Cortex of kidney (tissue), 1 donor: ENCODE measurements at places on chromosomes 13 and 19.

DNA sequence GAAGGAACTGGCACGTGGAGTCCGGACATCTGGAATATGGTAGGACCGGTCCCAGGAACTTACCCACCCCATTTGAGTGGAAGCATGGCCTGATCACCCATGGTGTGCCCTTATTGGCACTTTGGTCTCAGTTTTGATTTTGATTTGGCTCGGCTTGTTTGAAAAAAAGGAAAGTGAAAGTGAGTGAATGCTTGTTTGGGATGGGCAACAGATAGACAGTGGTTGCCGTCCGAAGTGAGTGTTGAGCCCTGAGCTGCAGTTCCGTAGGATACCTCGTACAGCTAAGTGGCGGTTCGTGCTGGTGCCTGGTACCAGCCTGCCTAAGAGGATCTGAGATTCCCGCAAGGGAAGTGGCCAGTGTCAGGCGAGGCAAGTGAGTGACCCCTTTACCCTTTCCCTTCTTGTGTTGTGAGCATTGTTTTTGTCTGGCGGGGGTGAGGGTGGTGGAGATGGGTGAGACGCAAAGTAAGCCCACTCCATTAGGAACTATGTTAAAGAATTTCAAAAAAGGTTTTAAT is 605.8 kb downstream of the UQCRFS1 start:
- DNase-seq = no peak

DNA sequence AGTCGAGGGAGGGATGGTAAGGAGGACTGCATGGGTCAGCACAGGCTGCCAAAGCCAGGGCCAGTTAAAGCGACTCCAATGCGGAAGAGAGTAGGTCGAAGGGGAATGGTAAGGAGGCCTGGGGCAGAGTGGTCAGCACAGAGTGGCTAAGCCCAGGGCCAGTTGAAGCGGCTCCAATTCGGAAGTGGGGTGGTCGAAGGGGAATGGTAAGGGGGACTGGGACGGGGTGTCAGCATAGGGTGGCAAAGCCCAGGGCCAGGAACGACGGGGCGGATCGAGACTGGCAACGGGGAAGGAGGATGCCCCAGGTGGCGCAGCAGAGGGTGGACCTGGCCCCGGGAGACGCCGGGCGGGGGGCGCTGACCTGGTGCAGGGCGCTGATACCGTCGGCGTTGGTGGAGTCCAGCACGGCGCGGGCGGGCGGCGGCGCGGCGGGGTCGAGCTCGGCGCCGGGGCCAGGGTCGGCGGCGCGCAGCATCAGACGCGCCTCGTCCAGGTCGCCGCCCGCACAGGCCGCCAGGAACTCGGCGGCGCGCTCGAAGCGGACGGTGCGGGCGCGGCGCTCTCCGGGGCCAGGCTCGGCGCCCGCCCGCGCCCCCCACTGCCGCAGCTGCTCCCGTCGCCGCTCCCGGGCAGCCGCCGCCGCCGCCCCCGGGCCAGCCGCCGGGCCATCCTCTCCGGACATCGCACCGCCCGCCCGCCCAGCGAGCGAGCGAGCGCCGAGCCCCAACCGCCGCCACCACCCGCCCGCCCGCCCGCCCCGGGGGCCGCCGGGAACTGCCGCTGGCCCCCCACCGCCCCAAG is at the start of gene PPP1R12C:
Gene PPP1R12C, minus strand, starts transcription at position 779 of the 804 bp plus-strand sequence. Its CDS starts 94 bp downstream, at position 685.
- DNase-seq = no peak

GRCh38 chr19:13976446-13976845 is 24.1 kb downstream of the DCAF15 start:
- DNase-seq = no peak

DNA sequence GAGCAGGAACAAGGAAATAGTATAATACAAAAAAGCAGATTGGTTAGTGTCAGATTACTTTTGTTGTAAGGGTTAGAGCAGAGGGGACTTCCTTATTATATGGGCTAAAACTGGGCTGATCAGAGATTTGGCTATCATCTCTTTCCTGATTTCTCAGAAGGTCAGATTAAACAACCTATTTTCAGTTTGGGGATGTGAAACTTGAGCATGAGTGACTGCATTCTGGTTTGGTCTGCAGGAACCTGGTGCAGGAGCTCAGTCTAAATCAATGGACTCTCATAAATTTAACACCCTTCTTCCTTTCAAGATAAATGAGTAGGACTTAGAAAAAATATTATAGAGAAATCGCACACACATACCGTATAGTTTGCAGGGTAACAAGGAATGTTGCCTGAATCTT is 12.9 kb upstream of the RFXAP start:
- no peak for DNase-seq

DNA sequence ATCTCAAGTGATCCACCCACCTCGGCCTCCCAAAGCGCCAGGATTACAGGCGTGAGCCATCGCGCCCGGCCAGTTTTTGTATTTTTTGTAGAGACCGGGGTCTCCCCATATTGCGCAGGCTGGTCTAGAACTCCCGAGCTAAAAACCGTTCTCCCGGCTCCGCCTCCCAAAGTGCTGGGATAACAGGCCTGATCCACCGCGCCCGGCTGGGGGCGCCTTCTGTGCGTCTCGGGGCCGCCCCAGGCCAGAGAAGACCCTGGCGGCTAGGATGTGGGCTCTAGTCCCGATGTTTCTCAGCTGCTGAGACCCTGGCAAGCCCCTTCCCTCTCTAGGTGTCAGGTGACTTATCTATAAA is 3.6 kb downstream of the ARHGAP45 start:
- no peak for DNase-seq

GRCh38 chr19:1665565-1666047 is 13.2 kb upstream of the TCF3 start:
- no peak for DNase-seq

DNA sequence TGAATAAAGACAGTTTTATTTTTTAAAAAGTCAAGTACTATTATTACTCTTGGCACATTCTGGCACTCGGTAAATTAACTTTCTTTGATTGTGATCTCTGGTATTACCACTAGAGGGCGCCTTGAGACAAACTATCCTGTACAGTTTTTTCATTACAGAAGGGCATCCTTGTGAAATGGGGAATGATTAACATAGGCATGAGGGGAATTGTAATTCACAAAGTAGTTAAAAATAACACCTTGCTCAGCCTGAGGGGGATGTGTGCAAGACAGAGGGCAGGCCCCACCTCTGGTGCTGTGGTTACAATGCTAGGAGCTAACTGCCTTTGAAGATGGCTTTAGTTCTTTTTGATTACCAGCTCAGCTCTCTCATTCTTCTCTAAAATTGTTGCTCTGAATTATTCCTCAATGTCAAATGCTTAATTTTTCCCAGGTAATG is 24.2 kb upstream of the C1QTNF9B start:
- no peak for DNase-seq

GRCh38 chr19:10379880-10380312 is 476 bp downstream of the TYK2 start:
- DNase-seq = no peak

DNA sequence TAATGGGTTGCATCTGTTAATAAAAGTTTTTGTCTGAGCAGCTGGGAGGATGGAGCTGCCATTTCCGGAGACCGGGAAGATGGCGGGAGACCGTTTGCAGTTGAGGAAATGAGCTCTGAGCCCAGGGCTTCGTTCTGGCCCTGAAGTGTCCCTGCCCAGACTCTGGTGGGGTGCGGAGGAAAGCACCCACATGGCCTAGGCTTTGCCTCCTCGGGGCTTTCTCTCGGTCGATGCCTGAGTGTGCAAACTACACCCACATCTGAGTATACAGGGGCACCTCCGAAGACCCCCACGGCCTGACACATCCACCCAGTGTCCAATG is 15.6 kb upstream of the NANOS3 start:
- DNase-seq = no peak

GRCh38 chr19:12838886-12839756 is 806 bp downstream of the MAST1 start:
- no peak for DNase-seq

DNA sequence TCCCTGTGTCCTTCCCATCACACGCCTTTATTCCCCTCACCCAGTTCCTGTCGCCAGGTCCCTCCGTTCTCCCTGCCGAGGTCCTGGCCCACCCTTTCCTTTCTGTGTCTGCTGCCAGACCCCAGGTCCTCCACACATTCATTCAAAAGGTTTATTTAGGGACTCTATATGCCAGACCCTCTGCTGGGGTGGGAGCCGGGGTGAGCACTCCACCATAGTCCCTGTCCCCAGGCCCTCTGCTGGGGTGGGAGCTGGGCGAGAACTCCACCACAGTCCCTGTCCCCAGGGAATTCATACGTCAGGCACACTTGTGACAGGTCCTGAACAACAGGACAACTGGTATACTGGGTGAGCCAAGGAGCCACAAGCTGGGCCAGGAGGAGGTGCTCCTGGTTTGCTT is 34.4 kb upstream of the TUBGCP3 start:
- no peak for DNase-seq

DNA sequence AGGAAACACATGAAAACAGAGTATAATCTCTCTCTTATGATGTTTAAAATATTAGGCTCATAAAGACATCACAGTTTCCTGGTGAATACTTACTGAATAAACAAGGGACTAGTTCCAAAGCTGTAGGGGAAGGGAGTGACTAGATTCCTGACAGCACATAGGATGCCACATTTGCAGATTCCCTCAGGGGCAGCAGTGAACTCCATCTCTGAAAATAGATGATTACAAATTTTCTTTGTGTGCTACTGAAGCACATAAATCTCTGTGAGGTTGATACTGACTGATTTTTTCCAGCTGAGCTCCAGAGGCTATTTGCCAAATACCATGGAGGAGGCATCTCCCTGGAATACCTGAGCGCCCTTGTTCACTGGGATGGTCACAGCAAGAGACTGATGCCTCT is 77.3 kb downstream of the FGF9 start:
- no peak for DNase-seq

- no peak for DNase-seq
Measured at GRCh38 chr13:66506979-66507378, 723.2 kb downstream of the PCDH9 start.

DNA sequence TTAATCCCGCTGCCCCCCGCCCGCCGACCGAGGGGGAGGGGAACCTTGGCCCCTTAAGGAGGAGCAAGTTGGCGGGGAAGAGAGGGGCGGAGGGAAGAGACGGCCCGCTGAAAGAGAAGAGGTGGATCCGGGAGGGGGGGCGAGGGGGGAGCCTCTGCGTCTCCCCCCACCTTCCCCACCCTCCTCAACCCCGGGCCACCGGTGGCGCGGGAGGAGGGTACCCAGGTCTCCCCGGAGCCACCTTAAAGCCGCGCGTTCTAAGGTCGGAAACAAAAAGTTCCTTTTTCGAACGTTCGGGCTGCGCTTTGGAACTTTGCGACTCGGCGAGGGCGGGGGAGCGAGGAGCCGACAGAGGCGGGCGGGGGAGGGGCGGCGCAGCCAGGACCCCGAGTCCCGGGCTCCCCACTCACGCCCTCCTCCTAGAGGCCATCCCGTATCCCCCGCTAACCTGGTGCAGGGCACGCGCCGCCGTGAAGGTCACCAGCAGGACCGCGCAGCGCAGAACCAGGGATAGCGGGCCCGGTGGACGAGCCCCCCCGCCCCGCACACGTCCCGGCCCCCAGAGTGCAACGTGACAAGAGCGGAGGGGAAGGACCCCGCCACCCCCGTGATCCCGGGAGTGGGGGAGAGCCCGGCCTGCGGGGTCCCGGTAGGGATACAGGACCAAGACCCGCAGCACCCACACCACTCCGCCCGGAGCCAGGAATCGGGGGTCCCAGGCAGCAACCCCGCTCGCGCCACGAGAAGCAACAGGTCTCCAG is 659 bp downstream of the ERF start:
- no peak for DNase-seq

- DNase-seq = no peak
Measured at GRCh38 chr13:75870397-75870903, 234.3 kb downstream of the LMO7 start.

DNA sequence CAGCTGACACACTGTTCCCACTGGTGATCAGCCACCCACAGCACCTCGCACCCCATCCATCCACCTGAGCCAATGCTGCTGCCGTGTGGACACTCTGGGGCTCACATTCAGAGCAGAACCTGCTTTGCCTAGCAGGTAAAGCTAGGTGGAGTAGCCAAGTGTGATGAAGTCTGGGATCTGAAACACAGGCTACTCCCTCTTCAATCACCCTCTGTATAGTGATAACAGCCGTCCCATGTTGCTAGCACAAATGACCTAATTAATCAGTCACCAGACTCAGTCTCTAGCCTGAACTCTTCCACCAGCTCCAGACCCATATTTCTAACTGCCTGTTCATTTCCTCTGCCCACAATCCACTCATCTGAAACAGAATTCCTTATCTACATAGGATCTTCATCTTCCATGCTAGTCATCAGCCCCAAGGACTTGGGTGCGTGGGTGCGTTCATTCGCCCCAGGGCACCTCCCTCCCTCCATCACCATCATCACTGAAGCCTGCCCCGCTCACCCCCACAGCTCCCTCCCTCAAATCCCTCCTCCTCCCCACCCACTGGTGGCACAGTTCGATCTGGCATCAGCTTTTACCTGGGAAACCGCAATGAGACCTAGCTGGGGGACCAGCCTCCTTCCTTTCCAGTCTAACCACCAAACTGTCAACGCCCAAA is 19.8 kb downstream of the STK24 start:
- no peak for DNase-seq

DNA sequence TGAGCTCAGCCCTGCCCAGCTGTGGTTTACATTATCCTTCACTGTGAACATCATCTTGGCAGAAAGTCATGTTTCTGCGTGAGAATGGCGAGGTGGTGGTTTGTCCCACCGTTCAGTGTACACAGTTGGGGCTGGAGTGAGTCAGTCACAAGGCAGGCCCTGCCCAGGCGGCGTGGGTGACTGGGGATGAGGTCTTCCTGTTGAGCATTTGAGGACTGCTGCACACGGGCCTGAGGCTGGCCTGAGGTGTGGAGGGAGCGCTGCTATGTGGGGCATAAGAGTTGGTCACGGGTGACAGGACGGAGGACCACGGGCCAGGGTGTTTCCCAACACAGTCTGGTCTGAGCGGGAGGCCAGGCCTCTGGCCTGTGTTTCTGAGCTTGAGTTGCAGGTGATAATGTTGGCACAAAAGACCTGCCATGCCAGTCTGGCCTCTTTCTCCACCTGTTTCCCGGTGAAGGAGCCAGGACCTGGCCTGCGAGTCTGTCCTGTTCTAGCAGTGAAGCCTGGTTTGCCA is 13.4 kb upstream of the C19orf33 start:
- no peak for DNase-seq

- DNase-seq = no peak
Measured at GRCh38 chr13:20411638-20412342, 113.9 kb downstream of the CRYL1 start.

- DNase-seq = no peak
Measured at GRCh38 chr19:3700242-3701032, at the start of gene PIP5K1C. PIP5K1C (minus strand) TSS chr19:3700468; CDS start chr19:3700390, 78 bp downstream.

DNA sequence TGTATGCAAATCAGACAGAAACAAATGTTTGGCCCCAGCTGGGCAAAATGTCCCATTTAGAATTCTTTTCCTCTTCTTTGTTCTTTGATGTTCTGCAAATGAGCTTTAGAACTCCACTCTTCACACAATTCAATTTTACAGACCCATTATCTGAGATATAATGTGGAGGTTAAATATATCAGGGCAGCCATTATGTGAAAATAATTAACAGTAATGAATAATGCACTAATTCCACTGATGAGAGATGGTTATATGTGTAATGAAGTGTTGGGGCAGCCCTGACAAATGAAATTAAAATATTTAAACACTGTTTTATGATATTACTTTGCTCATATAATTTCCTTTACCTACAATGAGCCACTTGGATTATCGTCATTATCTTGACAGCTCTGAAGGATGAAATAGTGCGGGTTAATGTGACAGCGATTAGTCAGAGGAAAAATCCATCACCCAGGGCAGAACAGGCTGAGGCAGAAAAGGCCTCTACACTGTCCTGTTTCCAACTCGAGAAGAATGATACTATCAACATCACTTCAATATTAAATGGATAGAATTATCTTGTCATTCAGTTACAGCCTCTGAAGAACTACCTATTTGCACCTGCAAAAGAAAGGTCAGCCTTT is 321.1 kb downstream of the RBM26 start:
- DNase-seq = no peak

- DNase-seq = no peak
Measured at GRCh38 chr13:26589754-26590153, 32.3 kb downstream of the WASF3 start.
